NCI-H1694 (cell line): ENCODE measurements at places on chromosomes 1 and 21.

GRCh38 chr1:29355375-29355774 lies 119.1 kb downstream of the PTPRU start:
- no peak for DNase-seq

DNA sequence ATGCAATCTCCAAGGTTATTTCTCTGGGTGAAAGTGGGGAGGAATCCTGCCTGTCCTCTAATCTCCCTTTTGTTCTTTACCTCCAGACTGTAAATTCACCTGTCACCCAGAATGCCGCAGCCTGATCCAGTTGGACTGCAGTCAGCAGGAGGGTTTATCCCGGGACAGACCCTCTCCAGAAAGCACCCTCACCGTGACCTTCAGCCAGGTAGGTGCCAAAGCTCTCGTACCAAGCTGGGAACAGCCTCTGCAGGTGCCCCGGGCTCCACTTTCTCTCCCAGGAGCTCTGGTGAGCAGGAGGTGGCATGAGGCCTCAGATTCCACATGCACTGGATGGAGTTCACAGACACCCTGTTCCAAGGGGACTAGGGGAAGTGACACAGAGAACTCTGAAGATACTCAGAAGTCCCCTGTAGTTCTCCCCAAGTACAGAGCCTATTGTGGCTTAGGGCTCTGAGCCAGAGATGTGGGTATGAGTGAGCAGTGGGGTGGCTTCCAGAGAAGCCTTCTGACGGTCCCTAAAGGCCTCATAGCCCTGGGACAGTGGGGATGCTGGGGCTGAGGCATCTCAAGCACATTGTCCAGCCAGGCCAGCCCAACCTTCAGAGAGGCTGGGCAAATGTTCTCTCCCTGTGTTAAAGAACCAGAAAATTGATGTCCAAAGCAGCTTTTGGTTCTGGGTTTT lies 30.9 kb downstream of the RASSF5 start:
- no peak for DNase-seq

DNA sequence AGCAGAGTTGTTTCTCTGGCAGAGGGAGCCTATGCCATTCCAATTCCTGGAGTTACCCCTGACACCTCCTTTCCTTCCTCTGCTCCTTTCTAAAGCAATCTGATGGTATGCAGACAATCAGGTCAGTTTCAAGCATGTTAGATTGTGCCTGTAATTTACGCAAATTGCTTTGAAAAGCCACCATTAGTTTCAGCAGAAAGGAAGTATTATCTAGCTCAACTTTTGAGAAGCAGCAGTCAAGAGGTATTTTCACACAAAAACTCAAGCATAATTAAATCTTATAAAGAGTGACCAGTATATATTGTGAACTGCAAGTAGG lies 2.2 kb downstream of the ERRFI1 start:
- no peak for DNase-seq

- DNase-seq: no peak
Measured at GRCh38 chr1:111743679-111744101, 4.5 kb upstream of the INKA2 start.

DNA sequence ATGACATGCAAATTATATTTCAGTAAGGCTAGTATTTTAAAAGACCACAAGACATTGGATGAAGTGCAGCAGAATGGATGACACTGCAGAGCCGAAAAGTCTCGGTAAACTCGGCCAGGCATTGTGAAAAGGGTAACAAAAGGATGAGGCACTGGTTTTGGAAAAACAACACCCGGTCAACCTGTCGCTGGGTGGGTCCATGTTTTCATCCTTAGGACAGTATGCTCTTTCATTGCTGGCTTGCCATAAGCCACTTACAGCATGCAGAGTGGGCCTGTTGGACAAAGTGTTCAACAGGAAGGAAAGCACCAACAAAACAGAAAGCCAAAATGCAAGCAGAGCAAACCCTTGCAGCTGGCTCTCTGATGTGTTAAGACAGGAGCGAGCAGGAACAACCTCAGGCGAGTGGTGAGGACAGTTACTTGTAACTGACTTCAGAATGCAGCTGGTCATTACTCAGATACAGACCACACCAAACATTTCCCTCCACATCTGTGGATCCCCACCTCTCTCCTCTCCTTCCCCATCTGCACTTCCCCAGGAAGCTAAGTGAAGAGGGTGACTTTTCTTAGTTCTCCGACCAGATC lies 2.9 kb upstream of the RCAN1 start:
- no peak for DNase-seq

GRCh38 chr1:156840186-156840897 lies 18.6 kb downstream of the INSRR start:
- DNase-seq: no peak

- peak; percentile 80 for DNase-seq
Measured at GRCh38 chr1:33370301-33370700, 49.4 kb upstream of the A3GALT2 start.

GRCh38 chr1:40224040-40224439 lies 23.7 kb upstream of the TMCO2 start:
- DNase-seq: no peak

GRCh38 chr1:5991381-5992025 lies 722 bp downstream of the NPHP4 start:
- no peak for DNase-seq

GRCh38 chr1:173015629-173016028 lies 35.1 kb downstream of the TNFSF18 start:
- DNase-seq: no peak

DNA sequence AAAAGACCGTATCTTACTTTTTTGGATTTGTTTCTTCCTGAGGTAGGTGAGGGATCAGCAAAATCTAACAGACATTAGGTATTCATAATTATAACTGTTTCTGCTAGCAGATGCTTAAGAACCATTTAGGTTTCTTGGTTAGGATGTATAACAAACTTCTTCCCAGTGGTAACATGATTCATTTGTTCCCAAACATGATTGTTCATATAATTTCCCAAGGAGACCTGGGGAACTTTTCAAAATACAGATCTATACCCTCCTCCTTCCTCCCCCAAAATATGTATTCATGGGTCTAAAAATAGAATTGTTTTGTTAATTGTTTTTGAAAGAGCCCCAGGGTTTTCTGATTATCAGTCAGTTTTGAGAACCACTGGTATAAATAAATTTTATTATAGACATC lies 228.2 kb downstream of the COP1 start:
- DNase-seq: no peak

GRCh38 chr1:206041640-206042039 lies 11.3 kb upstream of the RHEX start:
- DNase-seq: peak; percentile 21

GRCh38 chr1:232319518-232320210 lies 310.3 kb downstream of the SIPA1L2 start:
- DNase-seq: peak; percentile 51

GRCh38 chr1:3312310-3312897 lies 142.1 kb upstream of the ARHGEF16 start:
- no peak for DNase-seq

GRCh38 chr1:110525249-110525595 lies 6.2 kb upstream of the KCNA10 start:
- DNase-seq: no peak

DNA sequence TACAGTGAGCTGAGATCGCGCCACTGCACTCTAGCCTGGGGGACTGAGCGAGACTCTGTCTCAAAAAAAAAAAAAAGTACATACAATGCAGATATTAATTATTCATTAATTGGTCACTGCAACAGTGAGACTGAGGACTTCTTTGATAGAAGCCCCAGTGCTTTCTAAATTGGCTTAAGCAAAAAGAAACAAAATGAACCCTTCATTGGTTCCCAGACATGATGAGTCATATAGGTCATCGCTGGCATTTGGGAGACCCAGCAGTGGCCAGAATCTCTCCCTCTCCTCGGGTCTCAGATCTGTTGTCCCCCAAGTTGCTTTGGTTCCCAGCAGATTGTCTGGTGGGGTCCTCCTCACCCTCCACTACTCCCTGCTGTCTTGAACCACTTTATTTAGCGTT lies 144.9 kb downstream of the KAZN start:
- no peak for DNase-seq

DNA sequence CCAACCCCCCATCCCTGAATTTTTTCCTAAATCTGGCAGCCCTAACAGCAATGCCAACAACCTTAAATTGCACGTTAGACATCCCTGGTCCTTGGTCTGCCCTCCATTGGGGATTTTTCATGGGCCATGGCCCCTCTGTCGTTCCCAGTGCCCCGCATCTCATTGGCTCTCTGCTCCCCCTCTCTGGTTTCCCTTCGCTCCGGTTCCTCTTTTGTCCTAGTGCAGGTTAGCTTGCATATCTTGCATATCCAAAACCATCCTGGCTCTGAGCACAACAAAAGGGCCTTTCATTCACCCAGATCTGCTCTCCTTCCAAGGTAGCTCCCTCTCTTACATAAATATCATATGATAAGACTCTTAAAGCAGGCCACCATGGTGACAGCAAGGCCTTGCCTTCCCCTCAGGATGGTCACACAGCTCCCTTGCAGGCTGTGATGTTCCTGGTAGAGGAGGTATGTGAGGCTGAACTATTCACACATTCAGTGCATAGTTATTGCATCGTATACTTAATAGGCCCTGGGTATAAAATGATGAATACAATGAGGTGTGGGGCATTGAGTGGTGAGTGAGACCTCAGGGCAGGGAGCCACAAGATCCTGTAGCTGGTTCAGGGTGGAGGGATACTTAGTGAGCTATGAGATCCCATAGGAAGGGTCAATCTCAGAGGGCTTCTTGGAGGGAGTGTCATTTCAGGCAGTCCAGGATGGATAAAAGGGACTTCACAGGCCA lies 45.2 kb downstream of the TENT5C start:
- DNase-seq: no peak

- no peak for DNase-seq
Measured at GRCh38 chr1:23126801-23127200, 41.9 kb downstream of the LUZP1 start.
